Cortex of kidney (tissue), 1 donor: ENCODE measurements at places on chromosomes 7 and 10.

DNA sequence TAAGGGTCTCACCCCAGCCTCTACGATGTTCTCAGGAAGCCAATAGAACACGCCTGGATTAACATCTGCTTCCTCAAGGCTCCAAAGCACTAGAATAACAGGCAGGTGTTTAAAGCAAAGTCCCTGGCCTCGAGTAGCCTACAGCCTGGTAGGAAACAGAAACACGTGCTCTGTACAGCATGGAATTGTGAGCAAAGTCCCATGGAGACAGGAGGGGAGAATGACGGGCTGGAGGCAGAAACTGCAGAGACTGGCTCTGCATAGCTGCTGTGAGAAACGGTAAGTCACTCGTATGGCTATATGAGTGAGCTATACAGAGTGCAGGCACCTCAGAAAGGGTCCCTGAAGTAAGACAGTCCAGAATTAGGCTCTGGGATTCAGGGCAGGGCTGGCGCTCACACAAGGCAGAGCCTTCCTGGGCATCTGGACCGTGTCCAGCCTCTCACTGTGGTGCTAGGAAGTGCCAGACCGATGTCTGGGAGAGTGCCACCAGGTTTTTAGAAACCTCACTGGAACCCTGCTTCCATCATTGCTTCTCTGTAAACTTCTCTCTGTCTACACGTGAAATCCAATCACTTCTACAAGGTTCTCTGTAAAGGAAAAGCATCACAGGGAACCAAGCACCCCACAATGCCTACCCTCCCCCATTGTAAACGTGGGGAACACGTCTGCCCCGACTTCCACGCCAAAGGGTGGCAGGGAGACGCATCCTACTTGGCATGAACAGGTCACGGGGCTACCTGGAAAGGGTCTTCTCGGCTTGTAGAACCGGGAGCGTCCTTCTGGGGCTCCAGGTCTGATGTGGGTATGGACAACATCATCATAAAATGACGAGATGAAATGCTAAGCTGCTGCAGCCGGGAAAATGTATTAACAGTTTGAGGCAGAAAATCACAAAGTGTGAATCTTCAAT, 38.8 kb upstream of the SHH start:
- DNase-seq = no peak

DNA sequence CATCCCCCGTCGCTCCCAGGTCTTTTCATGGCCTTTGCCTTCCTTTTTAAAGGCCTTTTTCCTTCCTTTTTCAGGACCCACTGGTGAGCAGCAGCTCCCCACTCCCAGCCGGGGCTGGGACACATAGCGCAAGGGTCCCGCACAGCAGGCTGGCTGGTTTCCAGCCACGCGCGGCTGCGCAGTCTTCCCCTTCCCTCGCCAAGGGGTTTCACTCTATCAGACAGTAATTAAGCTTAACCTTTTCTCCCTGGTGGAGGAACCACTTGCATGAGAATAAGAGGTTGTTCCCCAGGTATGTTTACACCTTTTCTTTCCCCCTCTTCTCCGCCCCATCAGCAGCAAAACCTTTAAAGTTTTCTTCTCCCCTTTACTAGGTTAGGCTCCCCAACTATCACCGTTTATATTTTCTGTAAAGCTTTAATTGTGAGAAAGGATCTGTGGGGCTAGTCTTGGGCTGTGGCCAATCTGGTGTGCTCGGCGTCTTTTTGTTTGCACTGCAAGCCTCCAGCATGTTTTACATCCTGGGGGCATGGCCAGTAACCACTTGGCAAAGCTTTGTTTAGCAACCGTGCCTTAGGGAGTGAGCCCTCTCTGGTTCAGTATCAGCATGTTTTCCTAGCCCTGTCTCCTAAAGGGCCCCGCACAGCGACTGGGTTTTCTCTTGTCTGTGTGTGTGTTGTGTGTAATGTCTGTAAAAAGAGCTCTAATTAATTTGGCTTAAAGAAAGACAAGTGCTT, 219.6 kb downstream of the PHF14 start:
- DNase-seq = no peak

DNA sequence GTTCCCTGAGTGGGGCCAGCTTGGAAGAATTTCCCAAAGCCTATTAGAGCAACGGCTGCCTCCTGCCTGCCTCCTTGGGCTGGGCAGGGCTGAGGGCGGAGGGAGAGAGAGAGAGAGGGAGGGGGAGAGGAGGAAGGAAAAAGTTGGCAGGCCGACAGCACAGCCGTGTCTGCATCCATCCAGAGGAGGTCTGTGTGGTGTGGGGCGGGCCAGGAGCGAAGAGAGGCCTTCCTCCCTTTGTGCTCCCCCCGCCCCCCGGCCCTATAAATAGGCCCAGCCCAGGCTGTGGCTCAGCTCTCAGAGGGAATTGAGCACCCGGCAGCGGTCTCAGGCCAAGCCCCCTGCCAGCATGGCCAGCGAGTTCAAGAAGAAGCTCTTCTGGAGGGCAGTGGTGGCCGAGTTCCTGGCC, at the start of gene AQP1:
AQP1 (plus strand) TSS at position 293 of the 409 bp plus-strand sequence; CDS start at position 350, 57 bp downstream.
- DNase-seq = no peak

GRCh38 chr10:103572347-103573204, 79.1 kb downstream of the NEURL1 start:
- DNase-seq = no peak

DNA sequence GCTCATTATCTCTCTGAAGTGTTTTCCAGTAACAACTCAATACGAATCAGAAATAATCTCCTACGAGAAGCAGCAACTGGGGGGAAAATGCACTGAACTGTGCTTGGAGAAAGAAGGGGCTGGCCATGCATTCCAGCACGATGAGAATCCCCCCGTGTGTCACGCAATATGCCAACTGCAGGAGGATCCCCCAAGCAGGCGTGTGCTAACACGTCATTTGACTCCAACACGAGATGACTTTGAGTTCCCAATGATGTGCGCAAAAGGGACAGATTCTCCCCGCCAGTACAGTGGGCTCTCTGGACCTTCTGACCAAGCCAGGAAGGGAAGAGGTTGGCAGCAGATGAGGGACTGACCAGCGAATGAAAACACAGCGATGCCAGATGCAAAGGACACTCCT, 105.5 kb downstream of the KCNMA1 start:
- no peak for DNase-seq

- DNase-seq = no peak
These were observed 77.4 kb downstream of the LRMDA start for GRCh38 chr10:75508814-75509306.

- no peak for DNase-seq
These were observed 157.3 kb downstream of the NOC3L start for GRCh38 chr10:94205396-94205831.

DNA sequence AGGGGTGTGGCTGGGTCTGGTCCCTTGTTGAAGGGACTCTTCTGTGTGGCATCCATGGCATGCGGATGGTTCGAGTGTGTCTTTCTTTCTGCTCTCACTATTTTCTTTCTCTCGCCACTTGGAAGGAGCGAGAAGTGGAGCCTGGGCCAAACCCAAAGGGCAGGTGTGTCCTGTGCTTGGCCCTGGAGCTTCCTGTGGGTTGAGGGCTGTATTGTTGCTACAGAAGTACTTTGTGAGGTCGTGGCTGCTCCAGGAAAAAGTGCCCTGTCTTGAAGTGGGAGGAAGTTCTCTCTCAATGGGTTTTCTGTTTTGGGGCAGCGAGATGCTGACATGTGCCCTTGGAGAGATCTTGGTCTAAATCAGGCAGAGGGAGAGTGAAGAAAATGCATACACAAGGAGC, 72.0 kb downstream of the DOCK1 start:
- no peak for DNase-seq

DNA sequence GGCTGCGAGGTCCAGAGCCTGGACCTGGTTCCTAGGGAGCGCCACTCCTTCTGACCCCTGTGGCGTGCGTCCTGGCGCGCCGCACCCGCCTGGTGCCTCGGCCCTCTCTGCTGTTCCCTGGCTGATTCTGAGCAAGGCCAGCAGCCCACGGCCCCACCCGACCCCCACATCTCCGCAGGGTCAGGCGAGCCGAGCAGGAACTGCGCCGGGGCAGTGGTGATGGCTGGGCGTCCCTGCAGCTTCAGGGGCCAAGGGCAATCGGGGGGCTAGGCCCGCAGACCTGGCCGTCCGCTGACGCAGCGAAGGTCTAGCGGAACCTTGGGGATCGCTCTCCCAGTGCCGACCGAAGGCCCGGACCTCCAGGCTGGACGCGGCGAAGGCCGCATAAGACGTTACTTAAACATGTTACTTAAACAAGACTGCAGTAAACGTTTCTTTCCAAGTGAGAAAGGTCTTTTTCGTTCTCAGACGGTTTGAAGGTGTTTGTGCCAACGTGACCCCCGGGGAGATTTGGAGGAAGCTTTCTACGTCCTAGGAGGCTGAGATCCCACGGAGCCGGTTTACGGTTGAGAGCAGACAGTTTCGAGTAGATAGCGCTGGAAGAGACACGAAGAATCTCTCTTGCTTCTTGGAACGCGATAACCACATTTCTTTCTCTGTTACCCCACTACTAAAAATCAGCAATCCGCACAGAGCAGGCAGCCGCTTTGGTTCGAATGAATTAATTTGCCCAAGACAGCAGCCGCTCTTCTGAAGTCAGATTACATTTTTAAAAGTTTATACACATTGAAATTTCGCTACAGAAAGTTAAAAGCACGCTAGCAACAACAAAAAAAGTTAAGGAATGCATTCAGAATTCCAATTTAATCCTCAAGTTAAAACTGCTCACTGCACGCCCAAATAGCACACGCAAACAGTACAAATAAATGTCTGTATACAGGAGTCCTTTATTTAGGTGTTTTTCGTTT, 4.9 kb upstream of the NKX2-3 start:
- DNase-seq = no peak
